Fibroblast of lung (primary cell): ENCODE measurements at places on chromosomes 6 and 20. TPM values are rescaled to one million over a fixed set of nuclear protein-coding genes. Genes with fewer than 3 reads are reported as not detected.

The SYTL3 gene
- 2.8 and 4.6 TPM in 2 replicates for total RNA-seq

The ZNF831 gene
- not detected in 2 replicates for total RNA-seq

- no peak for DNase-seq
- H3K4me1 ChIP-seq: no peaks in the 10 kb centered on the region
- H3K4me3 ChIP-seq: no peak overlapping the region
- H3K27ac ChIP-seq: no peak overlapping the region
Observed at GRCh38 chr20:56091628-56092234, 86.4 kb upstream of the CBLN4 start.

DNA sequence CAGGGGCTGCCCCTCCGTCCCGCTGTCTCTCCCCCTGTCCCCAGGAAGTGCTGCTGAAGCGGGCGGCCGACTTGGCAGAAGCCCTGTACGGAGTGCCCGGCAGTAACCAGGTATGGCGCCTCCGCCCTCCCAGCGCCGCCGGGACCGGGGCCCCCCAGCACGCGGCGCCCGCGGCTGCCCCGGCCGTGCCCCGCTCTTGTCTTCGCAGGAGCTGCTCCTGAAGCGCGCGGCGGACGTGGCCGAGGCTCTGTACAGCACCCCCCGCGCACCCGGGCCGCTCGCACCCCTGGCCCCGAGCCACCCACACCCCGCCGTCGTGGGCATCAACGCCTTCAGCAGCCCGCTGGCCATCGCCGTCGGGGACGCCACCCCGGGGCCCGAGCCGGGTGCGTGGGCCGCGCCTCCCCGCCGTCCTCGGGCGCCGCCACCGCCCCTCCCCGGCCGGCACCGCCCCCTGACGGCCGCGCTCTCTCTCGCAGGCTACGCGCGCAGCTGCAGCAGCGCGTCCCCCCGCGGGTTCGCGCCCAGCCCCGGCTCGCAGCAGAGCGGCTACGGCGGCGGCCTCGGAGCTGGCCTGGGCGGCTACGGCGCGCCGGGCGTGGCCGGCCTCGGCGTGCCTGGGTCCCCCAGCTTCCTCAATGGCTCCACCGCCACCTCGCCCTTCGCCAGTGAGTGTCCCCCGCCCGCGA, 48.4 kb downstream of the CPXM1 start:
- no peak for DNase-seq
- peaks cover 3% of the 10 kb centered on the region for H3K4me1 ChIP-seq
- H3K27ac ChIP-seq: no peak overlapping the region
- H3K27me3 ChIP-seq: peaks cover 27% of the 10 kb centered on the region
- H3K36me3 ChIP-seq: no peaks in the 10 kb centered on the region
